ENCODE measurements at places on chromosomes 2 and 18. TPM values are rescaled to one million over a fixed set of nuclear protein-coding genes. Genes with fewer than 3 reads are reported as not detected.

CFAP65 gene
- not detected for total RNA-seq

DBI gene
- total RNA-seq = 58.7 TPM

- no peaks in the 10 kb centered on the region for H3K27me3 ChIP-seq
- DNase-seq = no peak
- peaks cover 50% of the 10 kb centered on the region for H3K4me1 ChIP-seq
- H3K36me3 ChIP-seq = peaks cover 1% of the 10 kb centered on the region
- no peak overlapping the region for H3K4me3 ChIP-seq
Observed at GRCh38 chr2:30221531-30221930, 9.8 kb upstream of the LBH start.

GRCh38 chr2:134455426-134455825 is 201.6 kb downstream of the MGAT5 start:
- H3K4me1 ChIP-seq = no peaks in the 10 kb centered on the region
- DNase-seq = no peak
- H3K27me3 ChIP-seq = no peaks in the 10 kb centered on the region
- no peak overlapping the region for H3K4me3 ChIP-seq
- H3K27ac ChIP-seq = no peak overlapping the region

DNA sequence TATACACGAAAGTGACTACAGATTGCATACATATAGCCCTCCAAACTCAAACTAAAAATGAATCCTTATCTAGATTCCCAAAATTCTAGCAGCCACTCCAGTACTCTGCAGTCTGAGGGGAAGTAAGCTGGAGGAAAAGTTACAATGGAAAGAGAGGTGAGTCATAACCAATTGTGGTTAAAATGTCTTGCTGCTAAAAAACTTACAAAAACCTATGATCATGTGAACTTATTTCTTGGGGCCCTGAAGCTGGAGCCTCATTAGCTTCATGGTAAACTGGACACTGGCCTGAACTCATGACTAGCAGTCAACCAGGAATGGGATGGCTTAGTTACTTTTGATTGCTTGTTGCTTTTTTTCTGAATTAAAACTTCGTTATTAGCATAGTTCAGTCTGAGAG is 175.9 kb downstream of the SLC4A3 start:
- H3K36me3 ChIP-seq = no peaks in the 10 kb centered on the region
- no peak overlapping the region for H3K27ac ChIP-seq
- H3K27me3 ChIP-seq = no peaks in the 10 kb centered on the region
- no peak overlapping the region for H3K4me3 ChIP-seq

Measured in activated T-cell treated with anti-CD3 and anti-CD28 coated beads, Interleukin-2, amount 50 U/mL, for 72 hours (primary cell).